Neural crest cell (in vitro differentiated cells): ENCODE measurements at places on chromosomes 4 and X. TPM values are rescaled to one million over a fixed set of nuclear protein-coding genes. Genes with fewer than 3 reads are reported as not detected.

Gene WWC2
- total RNA-seq, result 24.6 and 25.1 TPM in 2 replicates

DNA sequence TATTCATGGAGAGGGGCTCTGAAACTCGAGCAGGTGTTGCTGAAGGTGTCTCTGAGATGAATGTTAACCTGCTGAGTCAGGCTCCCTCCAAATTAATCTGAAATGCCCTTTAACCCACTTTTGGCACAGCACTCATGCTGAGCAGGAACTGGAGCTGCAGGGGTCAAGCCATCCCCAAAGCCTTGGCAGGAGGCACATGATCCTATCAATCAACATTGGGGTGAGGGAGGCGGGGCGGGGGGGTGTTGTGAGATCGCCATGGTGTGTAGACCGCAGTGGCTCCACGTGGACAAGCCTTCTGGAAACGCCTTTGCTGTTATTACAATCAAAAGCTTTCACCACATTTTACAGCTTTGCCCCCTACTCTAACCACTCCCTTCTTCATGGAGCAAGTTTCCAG lies 16.5 kb downstream of the ENPP6 start:
- H3K4me3 ChIP-seq, result no peak overlapping the region
- H3K27me3 ChIP-seq, result no peaks in the 10 kb centered on the region
- peaks cover 10% of the 10 kb centered on the region for H3K4me1 ChIP-seq
- no peak for DNase-seq
- H3K27ac ChIP-seq, result no peak overlapping the region

Gene ADGRL3
- 32.9 and 34.5 TPM in 2 replicates for total RNA-seq

Gene HEPH
- total RNA-seq, result 12.2 and 14.0 TPM in 2 replicates

GRCh38 chrX:68428431-68428830 lies 4.9 kb downstream of the OPHN1 start:
- peaks cover 7% of the 10 kb centered on the region for H3K36me3 ChIP-seq
- no peak overlapping the region for H3K4me3 ChIP-seq
- H3K27ac ChIP-seq, result no peak overlapping the region
- peaks cover 9% of the 10 kb centered on the region for H3K4me1 ChIP-seq
- no peak for DNase-seq
- H3K27me3 ChIP-seq, result no peaks in the 10 kb centered on the region

Gene RIBC1
- total RNA-seq, result 1.3 and 1.5 TPM in 2 replicates

GRCh38 chr4:121819216-121819965 lies 4.3 kb downstream of the CCNA2 start:
- DNase-seq, result no peak
- H3K4me3 ChIP-seq, result no peak overlapping the region
- no peaks in the 10 kb centered on the region for H3K27me3 ChIP-seq
- H3K4me1 ChIP-seq, result peaks cover 33% of the 10 kb centered on the region

- H3K4me1 ChIP-seq, result peaks cover 44% of the 10 kb centered on the region
- H3K4me3 ChIP-seq, result peak within 1 kb of the TSS; percentile 92
- peak within 1 kb of the TSS; percentile 98 for H3K27ac ChIP-seq
These were observed at the start of gene AADAT for GRCh38 chr4:170089668-170090351. Gene AADAT, minus strand, starts transcription at chr4:170089956. Its CDS starts 266 bp downstream, at chr4:170089690.

- no peak overlapping the region for H3K4me3 ChIP-seq
- H3K36me3 ChIP-seq, result no peaks in the 10 kb centered on the region
- DNase-seq, result no peak
- no peaks in the 10 kb centered on the region for H3K27me3 ChIP-seq
- H3K4me1 ChIP-seq, result no peaks in the 10 kb centered on the region
These were observed 168.5 kb upstream of the LDB2 start for GRCh38 chr4:17066972-17067371.

Gene VCX
- total RNA-seq, result 0.28 TPM in 1 of 2 replicates, not detected in the other

DNA sequence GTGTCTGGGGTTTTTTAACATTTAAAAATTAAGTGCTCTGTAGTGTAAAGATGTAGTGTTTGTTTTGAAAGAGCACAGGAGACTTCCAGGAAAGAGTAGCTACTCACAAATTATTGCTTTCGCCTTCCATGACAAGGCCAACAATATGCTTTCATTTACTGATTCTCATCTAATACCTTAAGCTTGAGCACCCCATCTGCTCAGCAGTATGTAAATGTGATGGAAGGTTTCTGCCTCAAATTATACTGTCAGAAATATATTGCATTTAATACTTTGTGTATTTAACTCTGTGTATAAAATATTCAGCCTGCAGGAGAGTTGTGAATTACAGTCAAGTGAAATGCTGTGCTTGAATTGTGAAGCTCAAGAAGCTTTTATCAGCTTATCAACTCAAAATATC lies 296.3 kb upstream of the ATOH1 start:
- no peaks in the 10 kb centered on the region for H3K4me1 ChIP-seq
- DNase-seq, result no peak
- H3K27ac ChIP-seq, result no peak overlapping the region
- no peaks in the 10 kb centered on the region for H3K27me3 ChIP-seq
- H3K4me3 ChIP-seq, result no peak overlapping the region
- H3K36me3 ChIP-seq, result no peaks in the 10 kb centered on the region

- H3K27ac ChIP-seq, result no peak overlapping the region
- peaks cover 43% of the 10 kb centered on the region for H3K4me1 ChIP-seq
- H3K4me3 ChIP-seq, result no peak overlapping the region
- no peak for DNase-seq
These were observed 165.1 kb downstream of the TSPAN5 start for GRCh38 chr4:98493296-98493695.

GRCh38 chrX:48971249-48972219 lies at the start of gene KCND1:
Gene KCND1, minus strand, starts transcription at chrX:48971844. Its CDS starts 1,573 bp downstream, at chrX:48970271.
- H3K36me3 ChIP-seq, result peaks cover 16% of the 10 kb centered on the region
- H3K27me3 ChIP-seq, result peaks cover 10% of the 10 kb centered on the region
- H3K4me3 ChIP-seq, result peak within 1 kb of the TSS; percentile 39
- H3K4me1 ChIP-seq, result peaks cover 9% of the 10 kb centered on the region
- DNase-seq, result no peak

- H3K4me1 ChIP-seq, result peaks cover 17% of the 10 kb centered on the region
- H3K4me3 ChIP-seq, result no peak overlapping the region
- DNase-seq, result no peak
- H3K36me3 ChIP-seq, result peaks cover 9% of the 10 kb centered on the region
These were observed 123.5 kb downstream of the BCOR start for GRCh38 chrX:39974270-39974669.

Gene NLGN3
- total RNA-seq, result 29.5 and 31.5 TPM in 2 replicates

DNA sequence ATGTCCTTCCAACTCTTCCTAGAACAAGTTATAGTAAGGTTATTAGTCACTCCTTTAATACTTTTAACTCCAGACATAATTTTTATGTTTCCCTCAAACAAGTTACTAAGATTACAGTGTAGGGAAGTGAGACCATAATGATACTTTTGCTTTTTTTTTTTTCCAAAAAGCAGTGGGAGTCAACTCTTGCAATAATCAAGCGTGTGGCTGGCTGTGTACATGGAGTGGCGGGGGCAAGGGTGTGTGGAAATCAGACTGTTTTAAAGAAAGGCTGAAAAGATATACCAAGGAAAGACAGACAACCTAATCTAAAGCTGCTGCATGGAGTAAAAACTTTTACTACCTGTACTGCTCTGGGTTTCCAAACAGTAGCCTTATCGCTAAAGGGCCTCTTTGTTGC lies 4.1 kb downstream of the NOA1 start:
- no peak for DNase-seq
- peak overlapping the region; percentile 69 for H3K4me3 ChIP-seq
- no peak overlapping the region for H3K27ac ChIP-seq
- peaks cover 2% of the 10 kb centered on the region for H3K27me3 ChIP-seq
- H3K36me3 ChIP-seq, result peaks cover 26% of the 10 kb centered on the region

DNA sequence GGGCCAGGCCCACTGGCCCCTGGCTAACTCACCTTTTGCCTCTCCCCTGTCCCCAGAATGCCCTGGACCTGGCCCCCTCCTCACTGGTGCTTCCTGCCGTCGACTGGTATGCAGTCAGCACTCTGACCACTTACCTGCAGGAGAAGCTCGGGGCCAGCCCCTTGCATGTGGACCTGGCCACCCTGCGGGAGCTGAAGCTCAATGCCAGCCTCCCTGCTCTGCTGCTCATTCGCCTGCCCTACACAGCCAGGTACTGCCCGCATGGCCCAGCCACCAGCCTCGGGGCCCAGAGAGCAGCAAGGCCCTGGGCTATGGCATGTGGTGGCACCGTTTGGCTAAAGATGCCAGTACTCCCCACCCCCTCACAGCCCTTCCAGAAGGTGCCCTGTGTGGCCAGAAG lies 3.7 kb downstream of the ATP6AP1 start:
- H3K27me3 ChIP-seq, result no peaks in the 10 kb centered on the region
- peaks cover 27% of the 10 kb centered on the region for H3K4me1 ChIP-seq
- DNase-seq, result no peak
- H3K36me3 ChIP-seq, result peaks cover 15% of the 10 kb centered on the region
- H3K27ac ChIP-seq, result no peak overlapping the region
- H3K4me3 ChIP-seq, result no peak overlapping the region

- H3K27ac ChIP-seq, result no peak overlapping the region
- H3K27me3 ChIP-seq, result peaks cover 26% of the 10 kb centered on the region
- H3K36me3 ChIP-seq, result no peaks in the 10 kb centered on the region
- H3K4me3 ChIP-seq, result no peak overlapping the region
These were observed 3.5 kb downstream of the ADRA2C start for GRCh38 chr4:3769642-3770184.

GRCh38 chr4:81198609-81199008 lies 16.4 kb downstream of the PRKG2 start:
- H3K4me3 ChIP-seq, result no peak overlapping the region
- no peaks in the 10 kb centered on the region for H3K36me3 ChIP-seq
- H3K27ac ChIP-seq, result no peak overlapping the region
- peaks cover 1% of the 10 kb centered on the region for H3K4me1 ChIP-seq

DNA sequence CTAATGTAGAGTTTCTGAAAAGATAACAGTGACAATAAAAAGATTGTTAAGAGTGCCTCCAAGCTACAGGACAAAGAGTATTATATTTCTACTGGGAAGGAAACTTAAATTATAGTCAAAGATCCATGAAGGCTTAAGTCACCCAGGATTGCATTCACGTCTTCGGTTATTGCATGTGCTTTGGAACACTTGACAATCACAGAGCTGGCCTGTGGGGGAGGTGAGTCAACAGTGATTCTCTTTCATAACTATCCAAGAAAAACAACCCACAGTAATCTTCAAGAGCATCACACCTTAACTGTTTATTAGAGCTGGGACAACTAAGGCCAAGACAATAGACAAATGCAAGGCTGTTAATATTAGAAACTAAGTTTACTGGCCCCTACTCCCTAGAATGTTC lies 40.3 kb downstream of the PDGFC start:
- H3K4me3 ChIP-seq, result no peak overlapping the region
- peaks cover 25% of the 10 kb centered on the region for H3K4me1 ChIP-seq
- no peaks in the 10 kb centered on the region for H3K27me3 ChIP-seq
- peak overlapping the region; percentile 29 for H3K27ac ChIP-seq
- peaks cover 17% of the 10 kb centered on the region for H3K36me3 ChIP-seq

DNA sequence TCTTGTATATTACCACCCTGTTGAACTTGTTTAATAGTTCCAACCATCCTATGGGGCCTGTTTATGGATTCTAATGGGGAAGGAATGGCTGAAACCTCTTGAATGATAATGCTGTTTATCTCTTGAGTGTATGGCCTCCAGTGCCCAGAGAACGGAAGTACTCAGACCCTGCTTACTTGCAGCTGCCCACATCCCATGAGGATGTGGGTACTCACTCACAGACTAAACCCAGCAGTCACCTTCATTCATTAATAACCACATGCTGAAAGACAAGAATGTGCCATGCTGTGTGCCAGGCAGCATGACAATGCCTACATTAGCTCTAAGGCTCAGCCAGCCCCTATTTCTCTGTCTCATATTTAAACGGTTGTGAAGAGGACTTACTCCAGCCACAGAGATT lies 5.9 kb upstream of the ARMCX5 start:
- peaks cover under 1% of the 10 kb centered on the region for H3K4me1 ChIP-seq
- H3K27me3 ChIP-seq, result no peaks in the 10 kb centered on the region
- H3K27ac ChIP-seq, result no peak overlapping the region
- DNase-seq, result no peak

DNA sequence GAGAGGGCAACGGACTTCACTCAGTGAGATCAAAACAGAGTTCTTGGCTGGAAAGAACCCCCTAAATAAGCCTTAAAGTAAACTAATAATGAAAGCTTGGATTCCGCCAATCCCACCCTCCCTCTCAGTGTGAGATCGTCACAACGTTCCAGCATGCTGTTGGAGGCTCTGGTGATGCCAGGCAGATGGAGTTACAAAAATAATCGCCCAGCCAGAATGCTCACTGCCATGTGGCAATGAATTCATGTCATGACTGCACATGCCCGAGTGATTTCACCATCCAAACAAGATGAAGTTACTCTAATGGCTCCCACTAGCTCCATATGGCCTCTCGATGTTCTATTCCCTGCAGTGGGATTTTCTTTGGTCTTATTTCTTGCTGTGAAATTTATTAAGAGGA lies 248.0 kb downstream of the SPATA18 start:
- H3K4me3 ChIP-seq, result no peak overlapping the region
- H3K27me3 ChIP-seq, result no peaks in the 10 kb centered on the region
- H3K36me3 ChIP-seq, result no peaks in the 10 kb centered on the region
- H3K27ac ChIP-seq, result no peak overlapping the region

DNA sequence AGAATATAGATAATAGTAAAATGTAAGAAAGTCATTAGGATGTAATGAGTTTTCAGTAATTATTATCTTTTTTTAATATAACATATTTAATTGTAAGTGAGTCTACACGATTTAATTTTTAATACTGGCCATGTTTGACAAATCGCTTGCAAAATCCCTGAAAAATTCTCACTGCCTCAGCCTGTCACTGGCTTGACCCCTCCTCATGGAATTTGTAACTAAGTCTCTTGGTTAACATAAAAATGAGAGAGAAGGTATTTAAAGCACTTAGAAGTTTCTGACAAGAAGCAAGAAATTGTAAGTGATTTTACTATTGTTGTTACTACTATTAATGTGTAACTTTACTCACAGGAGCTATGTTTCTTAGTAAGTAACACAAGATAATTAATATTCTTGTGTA lies 237.9 kb upstream of the GK2 start:
- no peak overlapping the region for H3K4me3 ChIP-seq
- H3K4me1 ChIP-seq, result no peaks in the 10 kb centered on the region
- H3K27ac ChIP-seq, result no peak overlapping the region
- no peak for DNase-seq
- H3K36me3 ChIP-seq, result no peaks in the 10 kb centered on the region
- H3K27me3 ChIP-seq, result no peaks in the 10 kb centered on the region

Gene FAT4
- 26.0 and 26.6 TPM in 2 replicates for total RNA-seq
